AG04449 (cell line): ENCODE measurements at places on chromosomes 4 and X.

- no peak for DNase-seq
These were observed 51.9 kb downstream of the ZFYVE28 start for GRCh38 chr4:2366252-2367192.

DNA sequence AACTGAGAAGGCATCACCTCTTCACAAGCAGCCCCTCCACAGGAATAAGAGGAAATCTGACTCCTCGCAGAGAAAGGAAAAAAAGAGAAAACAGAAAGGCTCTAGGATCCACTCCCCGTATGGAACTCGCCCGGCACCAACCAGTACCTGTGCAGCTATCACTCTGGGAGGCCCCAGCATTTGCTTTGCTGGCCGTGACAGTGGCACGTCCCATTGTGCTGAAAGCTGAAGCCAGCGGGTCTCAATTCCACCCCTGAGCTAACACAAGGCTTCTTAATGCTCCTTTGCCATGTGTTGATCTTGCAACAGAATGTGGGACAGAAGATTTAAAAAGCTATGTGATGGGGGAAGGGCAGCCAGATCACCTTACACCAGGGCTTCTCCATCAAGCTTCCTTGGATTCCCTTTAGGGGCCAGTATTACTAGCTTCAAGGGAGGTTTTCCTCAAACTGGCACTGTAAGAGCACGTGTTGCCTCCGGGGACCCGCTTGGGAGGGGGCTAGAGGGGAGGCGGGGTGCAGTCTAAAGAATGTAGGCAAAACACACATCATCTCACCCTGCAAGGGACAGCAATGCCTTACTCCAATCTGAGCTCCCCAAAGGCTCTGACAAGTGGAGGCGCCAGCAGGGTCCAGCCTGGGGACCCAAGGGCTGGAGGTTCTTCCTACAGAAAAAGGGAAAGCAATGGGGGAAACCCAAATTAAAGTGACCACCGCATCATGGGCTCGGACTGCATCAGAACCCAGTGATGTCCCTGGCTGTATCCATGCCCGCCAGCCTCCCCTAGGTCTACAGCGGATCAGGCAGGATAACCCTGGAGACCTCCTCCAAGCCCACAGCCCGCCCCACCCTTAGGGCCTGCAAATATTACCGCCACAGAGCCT is 1.2 kb downstream of the USP46 start:
- no peak for DNase-seq

DNA sequence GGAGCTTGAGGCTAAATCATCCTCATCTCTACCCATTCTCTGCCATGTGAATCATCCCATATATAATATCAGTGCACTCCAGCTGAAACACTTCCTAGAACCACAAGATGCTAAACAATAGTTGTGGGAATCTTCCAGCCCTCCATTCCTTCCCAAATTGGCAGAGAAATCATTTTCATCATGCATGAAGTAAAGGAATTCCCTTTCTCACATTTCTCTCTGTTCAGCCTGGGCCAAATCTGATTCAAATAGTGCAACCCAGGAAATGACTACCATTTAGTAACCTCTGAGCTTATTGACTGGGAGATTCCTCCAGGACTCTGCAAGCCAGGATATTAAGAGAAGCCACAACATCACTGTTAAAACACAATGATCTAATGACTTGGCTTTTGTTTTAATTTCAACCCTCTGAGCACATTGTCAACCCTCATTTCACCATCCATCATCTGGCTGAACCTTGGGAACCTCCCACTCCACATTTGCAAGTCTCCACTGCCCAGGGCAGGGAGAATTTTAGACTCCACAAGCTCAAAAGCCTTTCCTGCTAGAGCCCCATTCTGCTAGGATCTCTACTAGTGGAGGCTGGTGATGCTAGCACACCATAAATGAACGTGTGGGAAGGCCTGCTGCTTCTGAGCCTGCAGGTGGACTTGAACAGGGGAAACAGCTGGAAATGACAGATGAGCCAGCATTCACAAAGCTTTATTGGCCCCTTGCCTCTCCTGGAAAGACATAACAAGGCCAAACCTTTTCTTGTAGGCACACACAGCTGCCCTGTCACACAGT is 133.9 kb downstream of the TET2 start:
- DNase-seq: peak; percentile 93

- no peak for DNase-seq
These were observed 37.8 kb downstream of the GAB3 start for GRCh38 chrX:154712781-154713740.

DNA sequence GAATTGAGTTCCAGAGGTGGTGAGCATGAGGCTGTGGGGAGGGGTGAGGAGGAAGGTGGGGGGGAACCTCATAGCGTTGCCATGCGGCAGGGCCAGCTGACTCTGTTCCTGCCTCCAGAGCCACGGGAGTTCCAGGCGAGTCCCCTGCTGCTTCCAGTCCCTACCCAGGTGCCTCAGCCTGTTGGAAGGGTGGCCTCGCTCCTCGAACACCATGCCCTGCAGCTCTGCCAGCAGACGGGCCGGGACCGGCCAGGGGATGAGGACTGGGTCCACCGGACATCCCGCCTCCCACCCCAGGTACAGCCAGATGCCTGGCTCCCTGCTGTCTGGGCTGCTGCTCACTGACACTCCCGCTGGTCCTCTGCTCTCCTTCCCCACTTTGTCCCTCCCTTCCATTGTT is 7.9 kb downstream of the CCDC22 start:
- no peak for DNase-seq

GRCh38 chr4:101153653-101154052 is 193.7 kb downstream of the PPP3CA start:
- no peak for DNase-seq

DNA sequence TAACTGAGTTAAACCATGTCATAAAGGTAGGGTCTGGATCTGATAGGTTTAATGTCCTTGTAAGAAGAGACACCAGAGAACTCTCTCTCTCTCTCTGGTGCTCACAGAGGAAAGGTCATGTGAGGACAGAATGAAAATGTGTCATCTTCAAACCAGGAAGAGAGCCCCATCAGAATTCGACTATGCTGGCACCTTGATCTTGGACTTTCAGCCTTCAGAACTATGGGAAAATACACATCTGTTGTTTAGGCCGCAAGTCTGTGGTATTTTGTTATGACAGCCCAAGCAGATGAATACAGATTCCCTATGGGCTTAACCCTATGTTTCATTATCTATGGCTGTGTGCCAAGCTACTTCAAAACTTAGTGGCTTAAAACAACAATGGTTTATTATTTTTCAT is 105.5 kb upstream of the DDIT4L start:
- no peak for DNase-seq

GRCh38 chr4:85772470-85772869 is 297.5 kb downstream of the ARHGAP24 start:
- DNase-seq: no peak

GRCh38 chr4:160716551-160716950 is 1447.2 kb downstream of the FSTL5 start:
- no peak for DNase-seq

DNA sequence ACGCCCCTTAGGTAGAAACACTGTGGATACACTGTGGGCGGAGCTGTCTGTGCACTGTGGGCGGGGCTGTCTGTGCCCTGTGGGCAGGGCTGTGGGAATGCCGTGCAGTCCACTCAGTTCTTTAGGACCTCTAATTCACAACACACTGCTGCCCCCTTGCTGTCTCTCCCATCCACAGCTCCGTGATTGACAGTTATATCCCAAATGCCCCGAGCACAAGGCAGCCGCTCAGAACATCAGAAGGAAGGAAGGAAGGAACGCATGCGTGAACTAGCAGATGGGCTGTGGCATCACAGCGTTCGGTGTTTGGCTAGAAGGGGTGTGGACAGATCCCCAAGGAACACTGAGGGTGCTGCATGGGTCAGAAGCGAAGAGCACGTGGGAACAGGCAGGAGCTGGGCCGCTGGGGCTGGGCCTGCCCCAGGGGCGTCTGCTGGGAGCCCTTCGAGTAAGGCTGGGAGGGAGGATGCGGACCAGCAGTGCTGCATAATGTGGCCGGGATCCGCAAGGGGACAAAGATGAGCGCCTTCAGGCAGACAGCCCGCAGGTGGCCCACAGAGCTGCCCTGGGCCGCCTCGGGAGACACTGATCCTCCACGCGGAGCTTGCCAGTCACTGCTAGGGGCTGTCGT is 29.8 kb downstream of the ACOX3 start:
- DNase-seq: no peak

- DNase-seq: no peak
These were observed 67.3 kb downstream of the PDLIM5 start for GRCh38 chr4:94519019-94519418.

DNA sequence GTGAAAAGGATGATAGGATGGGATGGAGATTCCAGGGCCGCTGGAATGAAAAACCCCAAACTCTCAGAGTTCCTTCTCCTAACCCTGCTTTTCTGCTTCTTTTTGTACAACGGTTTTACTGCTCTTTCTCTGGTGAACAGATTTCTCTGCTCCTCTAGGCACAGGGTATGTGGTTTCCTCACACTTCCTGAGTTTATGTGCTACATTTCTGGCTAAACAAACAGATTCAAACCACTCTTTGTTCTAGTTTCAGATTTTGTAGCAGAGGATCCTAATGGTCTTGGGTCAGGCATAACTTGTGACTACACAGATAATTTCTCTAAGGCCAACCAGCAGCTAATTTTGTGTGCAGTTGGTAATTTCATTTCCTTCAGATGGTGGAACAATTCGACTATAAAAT is 52.6 kb downstream of the OSTC start:
- DNase-seq: no peak

- DNase-seq: no peak
These were observed 121.1 kb downstream of the GLRA3 start for GRCh38 chr4:174707902-174708301.

DNA sequence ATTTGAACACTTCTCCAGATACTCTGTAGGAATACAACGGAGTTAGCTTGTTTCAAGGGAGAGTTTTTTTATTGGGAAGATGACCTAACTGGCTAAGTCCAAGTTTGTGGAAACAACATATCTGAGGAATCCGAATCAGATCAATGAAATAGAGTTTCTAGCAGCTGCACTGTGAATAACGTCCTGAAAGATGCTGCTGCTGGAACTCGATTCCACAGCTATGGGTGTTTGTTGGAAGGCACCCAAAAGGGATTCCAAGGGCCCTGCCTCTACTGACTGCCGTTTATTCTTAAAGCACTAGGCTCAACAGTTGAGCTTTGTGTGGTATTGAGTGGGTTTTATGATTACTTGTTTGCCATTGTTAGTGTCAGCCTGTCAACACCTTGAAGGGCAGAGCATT is 6.6 kb upstream of the GBA3 start:
- DNase-seq: no peak

DNA sequence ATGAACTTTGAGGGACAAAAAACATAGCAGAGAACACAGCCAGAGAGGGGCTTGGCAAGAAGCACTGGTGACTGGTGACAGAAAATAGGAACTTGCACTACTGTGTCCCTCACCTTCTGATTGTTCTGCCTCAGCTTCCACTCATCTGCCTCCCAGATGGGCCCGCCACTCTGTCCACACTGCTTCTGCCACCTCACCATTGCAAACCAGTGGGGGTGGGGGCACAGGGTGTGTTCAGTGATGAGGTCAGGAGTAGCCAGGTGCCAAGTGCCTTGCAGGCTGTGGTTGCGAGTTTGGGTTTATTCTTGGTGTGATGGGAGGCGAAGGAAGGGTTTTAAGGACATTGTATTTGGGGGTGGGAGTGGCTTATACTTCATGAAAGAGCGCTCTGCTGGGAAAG is 9.1 kb upstream of the UBA1 start:
- DNase-seq: no peak

DNA sequence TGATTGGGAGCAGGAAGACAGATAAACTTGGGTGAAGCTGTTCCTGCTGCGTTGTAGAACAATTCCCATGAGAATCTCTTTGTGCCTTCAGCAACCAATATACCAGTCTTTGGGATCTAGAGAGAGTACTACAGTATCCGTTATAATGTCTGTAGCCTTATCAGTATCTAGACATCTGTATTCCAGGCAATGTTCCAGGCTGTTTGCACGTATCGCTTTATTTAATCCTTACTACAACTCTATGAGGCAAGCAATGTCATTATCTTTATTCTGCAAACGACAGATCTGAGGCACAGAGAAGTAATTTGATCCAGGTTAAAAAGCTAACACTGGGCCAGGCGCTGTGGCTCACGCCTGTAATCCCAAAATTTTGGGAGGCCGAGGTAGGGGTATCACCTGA is 251.6 kb downstream of the ARHGAP24 start:
- DNase-seq: no peak

DNA sequence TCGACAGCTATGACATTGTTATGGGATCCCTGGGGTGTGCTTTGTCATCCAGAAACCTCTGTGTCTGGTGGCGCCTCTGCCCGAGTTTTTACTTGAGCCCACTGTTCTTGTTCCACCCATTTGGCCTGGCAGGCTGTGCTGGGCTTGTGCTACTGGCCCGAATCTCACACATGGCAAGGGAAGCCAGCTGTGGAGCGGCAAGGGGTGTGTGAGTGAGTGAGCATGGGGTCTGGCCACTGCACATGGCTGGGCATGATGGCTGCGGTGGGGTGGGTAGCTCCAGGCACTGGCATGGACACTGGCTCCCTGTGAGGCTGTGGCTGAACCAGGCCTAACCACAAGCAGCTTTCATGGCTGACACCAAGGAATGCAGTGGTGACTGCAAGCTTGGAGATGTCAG is 89.2 kb downstream of the DACH2 start:
- no peak for DNase-seq

GRCh38 chrX:115344885-115345614 is 55.5 kb downstream of the LUZP4 start:
- peak; percentile 78 for DNase-seq

- DNase-seq: no peak
These were observed 160.4 kb upstream of the GPR101 start for GRCh38 chrX:137194164-137194563.

DNA sequence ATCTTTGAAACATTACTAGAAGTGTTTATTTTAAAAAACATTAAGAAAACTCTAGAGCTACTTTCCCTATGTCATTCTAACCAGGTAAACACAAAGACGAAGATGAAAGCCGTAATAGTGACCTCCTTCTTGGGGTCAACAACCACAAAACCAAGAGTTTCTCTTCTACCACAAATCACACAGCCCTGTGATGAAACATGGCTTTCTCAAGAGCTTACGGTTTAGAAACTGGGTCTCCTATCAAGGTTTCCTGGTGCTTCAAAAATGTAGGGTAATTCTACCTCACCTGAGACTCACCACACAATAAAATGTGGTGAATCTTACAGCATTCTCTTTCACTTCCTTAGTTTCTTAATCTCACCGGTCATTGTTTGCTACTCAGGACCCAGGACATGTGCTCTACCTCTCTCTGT is 50.9 kb downstream of the CORIN start:
- no peak for DNase-seq

DNA sequence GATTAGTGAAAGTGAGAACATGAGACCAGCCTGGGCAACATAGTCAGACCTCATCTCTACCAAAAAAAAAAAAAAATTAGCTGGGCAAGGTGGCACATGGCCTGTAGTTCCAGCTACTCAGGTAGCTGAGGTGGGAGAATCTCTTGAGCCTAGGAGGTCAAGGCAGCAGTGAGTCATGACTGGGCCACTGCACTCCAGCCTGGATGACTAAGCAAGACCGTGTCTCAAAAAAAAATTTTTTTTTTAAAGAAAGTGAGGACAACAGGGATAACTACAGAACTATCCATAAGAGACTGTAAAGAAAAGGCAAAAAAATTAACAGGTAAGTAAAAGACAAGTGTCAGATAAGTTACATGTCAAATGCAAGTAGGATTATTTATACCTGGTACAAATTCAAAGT is 13.5 kb upstream of the SPP1 start:
- no peak for DNase-seq

- DNase-seq: no peak
These were observed 21.0 kb downstream of the SEC24D start for GRCh38 chr4:118814891-118815290.

- no peak for DNase-seq
These were observed 139.9 kb downstream of the AFAP1 start for GRCh38 chr4:7799736-7800135.
